ENCODE measurements at places on chromosomes 2 and 18.

- no peak for DNase-seq
These were observed 78.5 kb downstream of the RHOB start for GRCh38 chr2:20525041-20526035.

DNA sequence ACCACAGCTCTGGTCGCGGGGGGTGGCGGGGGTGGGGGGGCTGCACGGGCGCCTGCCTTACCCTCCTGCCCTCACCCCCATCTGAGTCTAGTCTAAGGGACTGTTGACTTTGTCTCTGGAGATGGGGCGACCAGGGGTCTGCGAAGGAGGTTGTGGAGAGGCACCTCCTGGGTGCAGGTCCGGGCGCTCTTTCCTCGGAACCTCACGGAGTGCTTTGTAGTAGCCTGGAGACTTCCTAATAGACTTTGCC, 141.3 kb downstream of the MEIS1 start:
- DNase-seq, result no peak

DNA sequence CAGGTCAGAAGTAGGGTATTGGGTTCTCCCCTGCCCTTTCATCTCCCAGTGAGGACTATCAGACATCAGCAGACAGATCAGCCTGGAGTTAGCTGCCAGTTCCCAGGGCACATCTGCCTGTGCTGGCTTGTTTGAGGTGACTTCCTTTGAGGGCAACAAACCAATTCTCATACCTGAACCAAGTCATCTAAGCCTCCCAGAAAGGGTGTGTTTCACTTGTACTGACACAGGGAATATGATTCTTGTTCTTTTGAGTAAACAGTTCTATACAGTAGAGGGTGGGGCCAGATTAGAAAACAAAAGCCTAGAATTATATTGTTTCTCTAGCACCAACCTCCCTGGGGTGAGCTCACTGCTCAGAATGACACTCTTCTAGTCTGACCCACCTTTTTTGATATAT, 591.9 kb downstream of the SLC4A3 start:
- DNase-seq, result no peak

- no peak for DNase-seq
These were observed 291.4 kb downstream of the CCDC85A start for GRCh38 chr2:56475191-56475590.

DNA sequence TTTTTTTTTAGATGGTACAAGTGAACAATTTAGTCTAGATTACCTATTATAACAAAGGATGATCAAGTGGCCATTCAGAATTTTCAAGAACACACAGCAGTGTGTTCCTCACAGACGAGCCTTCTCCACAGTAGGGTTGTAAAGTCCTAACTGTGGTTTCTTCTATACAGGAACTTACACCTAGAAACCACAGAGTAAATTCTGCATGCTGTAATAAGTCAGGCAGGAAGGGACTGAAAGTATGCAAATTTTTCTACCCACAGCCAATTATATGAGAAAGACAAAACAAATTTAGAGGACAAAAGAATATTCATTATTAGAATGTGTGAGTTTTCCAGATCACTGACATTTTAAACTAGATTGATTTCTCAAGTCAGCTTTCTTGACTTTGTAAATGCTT, 99.5 kb downstream of the RBMS1 start:
- DNase-seq, result peak; percentile 83

GRCh38 chr18:23631746-23632145, 31.0 kb downstream of the ANKRD29 start:
- no peak for DNase-seq

- DNase-seq, result peak; percentile 57
These were observed at the start of gene DYNC1I2 for GRCh38 chr2:171687287-171688128. DYNC1I2 (plus strand) TSS chr2:171687469; CDS start chr2:171690156, 2,687 bp downstream.

DNA sequence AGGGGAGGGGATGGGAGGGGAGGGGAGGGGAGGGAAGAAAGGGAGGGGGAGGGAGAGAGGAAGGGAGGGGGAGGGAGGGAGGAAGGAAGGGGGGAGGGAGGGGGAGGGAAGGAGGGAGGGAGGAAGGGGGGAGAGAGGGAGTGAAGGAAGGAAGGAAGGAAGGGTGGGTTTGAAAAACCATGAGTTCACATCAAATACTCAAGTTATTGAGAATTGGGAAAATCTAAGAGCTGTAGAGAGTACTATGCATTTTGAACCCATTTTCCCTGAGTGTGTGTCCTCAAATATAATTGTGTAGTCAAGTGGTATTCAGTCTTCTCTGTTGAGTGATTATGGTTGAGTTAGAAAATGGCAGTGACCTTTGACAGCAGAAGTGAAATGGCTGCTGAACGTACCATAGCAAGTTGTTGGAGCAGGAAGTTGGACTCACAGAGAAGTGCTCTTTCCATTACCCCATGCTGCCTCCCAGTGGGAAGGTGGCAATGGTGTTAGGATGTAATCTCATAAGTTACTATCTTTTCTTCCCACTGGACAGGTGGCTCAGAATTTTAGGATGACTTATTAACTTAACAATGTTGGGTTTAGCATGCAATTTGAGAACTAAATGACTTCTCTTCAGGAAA, 214.6 kb downstream of the SETBP1 start:
- DNase-seq, result peak; percentile 29

GRCh38 chr2:215982465-215982875, 30.9 kb downstream of the MREG start:
- DNase-seq, result no peak

Data from AML-193 (cell line).